ENCODE measurements at places on chromosomes 7 and 10.

DNA sequence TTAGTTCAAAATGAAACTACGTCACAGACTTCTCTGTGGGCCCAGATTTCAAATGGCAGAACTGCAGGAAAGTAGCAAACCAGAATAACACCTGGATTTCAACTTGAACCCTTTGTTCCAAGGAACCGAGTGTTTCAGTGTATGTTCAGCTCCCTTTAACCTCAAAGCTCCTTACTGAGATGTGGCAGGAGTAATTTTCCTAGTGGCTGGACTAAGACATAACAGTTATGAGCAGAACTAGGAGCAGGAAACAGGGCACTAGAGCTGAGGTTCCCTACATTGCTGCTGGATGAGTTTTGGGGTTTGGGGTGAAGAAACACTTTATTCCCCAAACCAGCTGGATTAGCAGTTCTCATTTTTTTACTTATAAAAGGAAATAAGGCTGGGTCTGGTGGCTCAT lies 50.1 kb downstream of the NSUN6 start:
- DNase-seq = no peak

DNA sequence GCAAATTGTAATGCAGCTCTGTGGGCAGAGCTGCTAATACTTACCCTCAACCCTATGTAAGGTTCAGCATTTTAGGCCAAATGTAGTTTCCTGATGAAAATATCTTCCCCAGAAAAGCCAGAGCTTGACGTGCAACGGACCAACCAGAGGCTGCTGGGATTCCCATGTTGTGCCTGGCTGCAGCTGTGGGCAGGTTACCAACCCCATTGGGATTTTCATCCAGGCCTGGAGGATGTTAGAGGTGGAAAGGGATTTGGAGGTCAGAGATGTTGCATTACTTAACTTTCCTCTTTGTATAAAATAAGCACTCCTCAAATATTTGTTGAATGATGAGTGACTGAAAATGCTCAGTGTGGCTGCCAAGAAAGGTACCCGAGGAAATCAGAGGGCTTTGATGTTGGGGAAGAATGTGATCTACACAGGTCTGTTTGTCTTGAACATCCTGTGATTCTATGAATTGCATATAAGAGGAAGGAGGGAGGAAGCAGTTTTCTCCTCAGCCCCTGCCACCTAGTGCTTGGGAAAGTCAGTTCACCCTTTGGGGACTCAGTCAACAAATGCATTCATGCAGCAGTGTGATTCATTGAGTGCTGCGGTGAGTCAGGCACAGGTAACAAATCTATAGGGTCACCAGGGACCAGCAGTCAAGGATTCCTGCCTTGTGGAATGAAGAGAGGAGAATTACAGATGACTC lies 487.2 kb downstream of the RPS24 start:
- no peak for DNase-seq

DNA sequence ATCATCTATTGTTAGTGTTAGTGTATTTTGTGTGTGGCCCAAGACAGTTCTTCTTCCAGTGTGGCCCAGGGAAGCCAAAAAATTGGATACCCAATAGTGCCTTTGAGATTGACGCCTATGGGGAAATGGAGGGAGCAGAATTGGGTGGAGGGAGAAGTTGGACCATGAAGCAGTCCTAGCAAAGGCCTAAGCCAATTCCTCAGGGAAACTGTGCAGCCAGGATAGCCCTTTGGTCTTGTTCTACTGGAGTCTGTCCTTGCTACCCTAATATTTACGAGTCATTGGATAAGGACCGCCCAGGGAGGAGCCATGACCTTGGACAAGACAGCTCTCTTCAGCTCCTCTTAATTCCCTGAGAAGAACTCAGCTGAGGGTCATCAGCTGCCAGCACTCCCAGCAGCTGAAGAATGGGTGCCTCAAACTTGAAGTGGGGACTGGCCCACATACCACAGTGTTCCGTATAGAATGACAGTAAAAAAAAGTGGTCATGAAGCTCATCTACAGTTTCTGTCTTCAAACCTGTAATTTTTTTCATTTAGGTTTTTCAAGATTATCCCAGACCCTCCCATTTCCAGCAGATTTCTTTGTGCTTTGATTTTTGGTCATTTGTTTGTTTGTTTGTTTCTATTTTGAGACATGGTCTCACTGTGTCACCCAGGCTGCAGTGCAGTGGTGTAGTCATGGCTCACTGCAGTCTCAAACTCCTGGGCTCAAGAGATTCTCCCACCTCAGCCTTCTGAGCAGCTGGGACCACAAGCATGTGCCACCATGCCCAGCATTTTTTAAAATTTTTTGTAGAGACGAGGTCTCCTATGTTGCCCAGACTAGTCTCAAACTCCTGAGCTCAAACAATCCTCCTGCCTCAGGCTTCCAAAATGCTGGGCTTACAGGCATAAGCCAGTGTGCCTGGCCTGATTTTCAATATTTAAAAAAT lies 81.2 kb downstream of the C1GALT1 start:
- DNase-seq = no peak

DNA sequence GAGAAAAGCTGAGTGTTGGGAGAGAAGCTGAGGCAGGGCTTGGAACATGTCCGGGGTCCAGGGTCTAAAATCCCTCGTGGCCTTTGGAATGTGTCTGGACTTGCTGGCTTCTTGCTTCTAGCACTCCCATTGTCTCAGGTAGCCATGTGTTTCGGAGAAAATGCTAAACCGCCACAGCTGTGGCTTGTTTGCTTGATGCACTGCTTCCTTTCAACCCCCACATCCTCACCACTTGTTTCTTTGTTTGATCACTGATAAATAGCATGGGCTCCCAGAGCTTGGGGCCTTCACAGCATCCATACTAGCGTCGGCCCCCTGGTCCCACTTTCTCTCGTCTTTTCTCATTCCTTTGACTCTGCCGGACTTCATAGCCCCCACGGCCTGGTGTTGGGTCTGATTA lies 102.7 kb downstream of the ANKRD26 start:
- DNase-seq = no peak

GRCh38 chr7:36264913-36265516 lies 112.0 kb downstream of the EEPD1 start:
- DNase-seq = no peak

DNA sequence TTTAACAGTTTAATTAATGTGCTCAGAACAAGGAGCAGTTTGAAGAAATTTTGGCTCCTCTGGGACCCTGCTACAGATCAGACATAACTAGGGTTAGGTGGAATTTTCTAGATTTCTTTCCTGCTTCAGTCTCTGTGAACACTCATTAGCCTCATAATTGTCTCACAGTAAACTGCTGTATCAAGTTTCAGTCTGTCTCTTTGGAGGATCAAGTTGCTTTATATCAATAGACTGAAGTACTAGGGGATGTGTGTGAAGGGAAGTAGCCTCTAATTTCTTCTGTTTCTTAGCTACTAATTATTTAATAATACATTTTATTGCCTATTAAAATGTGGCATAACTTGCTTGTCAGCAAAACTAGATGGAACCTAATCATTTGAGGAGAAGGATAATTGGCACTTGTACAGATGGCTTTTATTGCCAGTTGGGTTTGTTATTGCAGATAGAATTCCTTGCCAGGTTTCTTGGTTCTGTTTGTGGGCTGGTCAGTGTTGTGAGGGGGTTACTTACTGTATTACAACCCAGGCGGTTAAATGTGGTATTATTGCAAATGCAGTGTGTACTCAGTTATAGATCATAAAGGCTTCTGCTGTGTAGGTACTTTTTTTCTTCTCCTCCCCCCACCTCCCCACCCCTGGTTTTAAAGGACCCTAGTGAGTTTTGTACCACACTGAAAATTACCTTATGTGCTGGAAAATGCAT lies 758.0 kb downstream of the AUTS2 start:
- no peak for DNase-seq

DNA sequence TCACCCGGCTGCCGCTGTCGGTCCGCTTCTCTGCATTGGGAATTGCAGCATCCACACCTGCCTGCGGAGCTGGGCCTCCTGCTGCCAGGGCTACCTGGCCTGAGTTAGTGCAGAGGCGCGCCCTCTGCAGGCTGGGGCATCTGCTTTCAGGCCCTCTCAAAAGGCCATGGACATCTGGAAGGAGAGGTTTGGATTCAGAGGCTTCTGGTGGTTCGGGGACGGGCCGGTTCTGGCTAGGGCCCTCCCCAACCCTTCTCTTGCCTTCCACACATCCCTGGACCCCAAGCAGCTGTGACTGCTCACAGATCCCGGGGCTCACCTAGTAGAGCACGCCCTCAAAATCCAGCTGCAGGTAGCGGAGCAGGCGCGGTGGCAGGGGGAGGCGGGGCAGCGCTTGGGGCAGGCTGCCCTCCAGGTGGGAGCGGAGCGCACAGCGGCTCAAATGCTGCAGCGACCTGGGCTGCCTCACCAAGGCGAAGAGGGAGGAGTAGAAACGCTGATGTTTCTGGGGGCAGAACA lies 8.4 kb upstream of the GBX1 start:
- DNase-seq = no peak

- peak; percentile 53 for DNase-seq
Observed at GRCh38 chr10:78657163-78657861, 411.5 kb upstream of the ZMIZ1 start.

GRCh38 chr7:69373171-69374043 lies 224.9 kb upstream of the AUTS2 start:
- DNase-seq = no peak

- no peak for DNase-seq
Observed at GRCh38 chr7:138670594-138670993, 30.6 kb downstream of the SVOPL start.

DNA sequence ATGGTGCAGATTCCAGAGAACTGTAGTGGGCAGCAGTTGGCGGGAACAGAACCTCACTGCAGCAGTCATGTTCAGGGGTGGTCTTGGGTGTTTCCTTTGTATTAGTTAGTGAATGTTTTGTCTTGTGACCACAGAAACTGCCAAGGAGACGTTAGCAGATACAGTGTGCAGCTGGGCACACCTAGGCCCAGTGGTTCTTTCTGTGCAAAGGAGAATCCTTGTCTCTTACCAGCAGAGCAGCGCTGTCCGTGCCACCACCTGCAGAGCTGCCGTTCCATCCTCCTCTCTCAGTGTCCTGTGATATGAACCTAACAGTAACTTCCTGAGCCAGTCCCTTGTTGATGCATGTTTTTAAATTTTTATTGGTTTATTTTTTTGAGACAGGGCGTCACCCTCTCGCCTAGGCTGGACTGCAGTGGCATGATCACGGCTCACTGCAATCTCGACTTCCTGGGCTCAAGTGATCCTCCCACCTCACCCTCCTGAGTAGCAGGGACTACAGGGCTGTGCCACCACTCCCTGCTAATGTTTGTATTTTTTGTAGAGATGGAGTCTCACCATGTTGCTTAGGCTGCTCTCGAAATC lies 60.6 kb downstream of the WDR37 start:
- DNase-seq = no peak

DNA sequence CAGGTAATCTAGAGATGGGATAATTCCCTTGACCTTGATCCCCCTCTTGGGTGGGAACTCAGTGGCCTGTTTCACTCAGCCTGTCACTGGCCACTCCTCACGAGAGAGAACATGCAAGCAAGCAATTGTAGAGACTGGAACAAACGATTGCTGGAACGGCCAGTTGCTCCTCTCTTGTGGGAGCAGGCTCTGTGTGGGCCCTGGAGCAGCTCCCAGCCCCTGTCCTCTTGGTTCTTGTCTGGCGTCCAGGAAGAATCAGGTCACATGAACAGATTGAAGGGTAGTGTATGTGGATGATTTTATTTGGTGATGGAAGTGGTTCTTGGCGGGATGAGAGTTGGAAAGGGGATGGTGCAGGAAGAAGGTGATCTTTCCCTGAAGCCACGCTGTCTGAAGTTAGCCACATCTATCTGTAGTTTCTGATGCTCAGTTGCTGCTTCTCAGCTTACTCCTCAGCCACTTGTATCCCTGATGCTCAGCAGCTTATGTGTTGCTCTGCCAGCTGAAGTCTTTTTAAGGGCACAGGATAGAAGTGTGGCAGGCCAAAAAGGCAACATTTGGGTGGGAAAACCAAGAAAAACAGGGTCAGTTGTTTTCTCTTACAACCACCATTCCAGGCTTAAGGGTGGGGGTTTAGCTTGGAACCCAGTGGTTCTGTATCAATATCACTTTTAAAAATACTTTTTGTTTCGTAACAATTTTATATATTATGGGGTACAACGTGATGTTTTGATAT lies 15.9 kb downstream of the RNF133 start:
- no peak for DNase-seq

GRCh38 chr7:76304888-76305375 lies 2.5 kb downstream of the HSPB1 start:
- no peak for DNase-seq

DNA sequence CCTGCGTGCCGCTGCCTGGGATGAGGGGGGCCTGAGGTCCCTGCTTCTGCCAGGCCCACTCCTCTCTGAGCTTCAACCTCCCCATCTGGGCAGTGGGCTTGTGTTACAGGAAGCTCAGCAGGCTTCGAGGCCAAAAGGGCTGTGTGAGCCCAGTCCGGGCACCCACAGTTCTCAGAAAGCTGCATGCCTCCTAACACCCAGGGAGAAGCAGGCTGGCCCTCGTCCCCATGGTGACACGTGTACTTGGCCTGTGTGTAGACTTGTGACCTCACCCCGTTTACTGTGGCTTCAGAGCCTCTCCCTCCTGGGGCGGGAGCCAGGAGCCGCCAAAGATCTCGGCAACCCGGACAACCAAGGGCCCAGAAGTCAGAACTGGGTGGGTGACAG lies 2.2 kb upstream of the GRIFIN start:
- no peak for DNase-seq

- DNase-seq = no peak
Observed at GRCh38 chr7:105838627-105839231, 37.7 kb downstream of the ATXN7L1 start.

- no peak for DNase-seq
Observed at GRCh38 chr10:100970076-100970913, 991 bp downstream of the SEMA4G start.

GRCh38 chr10:44651834-44652233 lies 259.3 kb upstream of the TMEM72 start:
- no peak for DNase-seq

DNA sequence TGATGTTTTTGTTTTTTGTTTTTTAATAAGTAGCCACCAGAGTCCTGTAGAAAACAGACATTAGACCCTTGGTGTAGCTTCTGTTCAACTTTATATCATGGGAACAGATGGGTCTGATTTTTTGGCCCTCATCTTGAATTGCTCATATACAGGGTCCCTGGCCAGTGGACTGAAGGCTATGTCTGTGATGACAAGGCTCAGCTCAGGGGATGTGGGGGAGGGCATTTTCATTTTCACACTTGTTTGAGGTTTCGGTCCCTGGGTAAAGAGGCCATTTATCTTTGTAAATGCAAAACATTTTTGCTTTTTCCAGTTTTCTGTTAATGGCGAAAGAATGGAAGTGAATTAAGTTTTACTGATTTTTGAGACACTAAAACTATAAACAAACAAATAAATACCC lies 257.6 kb upstream of the PHYHIPL start:
- no peak for DNase-seq

- DNase-seq = no peak
Observed at GRCh38 chr7:34084651-34085050, 179.3 kb downstream of the BMPER start.

DNA sequence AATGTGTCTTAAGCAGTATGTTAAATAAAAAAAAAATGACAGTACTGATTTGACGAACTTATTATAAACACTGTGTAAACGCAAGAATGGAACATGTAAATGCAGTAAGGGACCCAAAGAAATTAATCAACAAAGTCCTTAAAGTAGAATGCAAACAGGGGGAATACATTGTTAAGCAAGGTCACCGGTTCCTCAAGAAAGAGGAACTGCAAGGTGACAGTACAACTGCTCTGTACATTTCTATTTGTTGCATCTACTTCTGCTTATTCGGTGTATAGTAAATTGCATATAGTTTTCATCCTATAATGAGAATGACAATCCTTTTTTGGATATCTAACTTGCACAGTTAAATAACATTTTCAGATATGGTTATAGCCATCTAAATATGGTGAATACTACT lies 387.0 kb upstream of the SEMA3D start:
- no peak for DNase-seq

Data from stimulated activated CD8-positive, alpha-beta memory T cell treated with anti-CD3 and anti-CD28 coated beads, Interleukin-15, amount 100 ng/mL, for 24 hours (primary cell).